NCI-H774 (cell line): ENCODE measurements at places on chromosomes 4 and X.
A peak's percentile ranks its signal among the peaks of the same experiment; 100 is the strongest.

GRCh38 chr4:88341227-88342192 lies 37.1 kb upstream of the HERC6 start:
- DNase-seq, result peak; percentile 22

- DNase-seq, result no peak
These were observed 159.9 kb downstream of the TRIML1 start for GRCh38 chr4:188299161-188299560.

GRCh38 chr4:48180234-48180633 lies 46.2 kb upstream of the TXK start:
- DNase-seq, result no peak

DNA sequence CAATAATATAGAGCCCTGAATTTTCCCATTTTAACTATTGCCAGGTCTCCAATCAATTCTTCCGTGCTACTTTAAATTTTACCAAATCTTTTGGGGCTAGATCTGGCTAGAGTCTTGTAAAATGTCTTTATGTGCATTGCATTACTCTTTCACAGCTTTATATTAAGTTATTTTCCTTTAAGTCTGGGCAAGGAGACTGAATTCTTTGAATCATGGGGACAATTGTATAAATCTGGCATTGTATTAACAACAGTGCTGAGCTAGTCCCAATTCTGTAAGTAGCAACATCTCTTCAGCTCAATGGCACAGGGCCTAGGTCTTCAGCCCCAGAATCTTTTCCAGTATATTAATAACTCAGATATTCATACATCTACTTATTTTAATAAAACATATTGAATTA lies 1080.4 kb upstream of the INTU start:
- no peak for DNase-seq

DNA sequence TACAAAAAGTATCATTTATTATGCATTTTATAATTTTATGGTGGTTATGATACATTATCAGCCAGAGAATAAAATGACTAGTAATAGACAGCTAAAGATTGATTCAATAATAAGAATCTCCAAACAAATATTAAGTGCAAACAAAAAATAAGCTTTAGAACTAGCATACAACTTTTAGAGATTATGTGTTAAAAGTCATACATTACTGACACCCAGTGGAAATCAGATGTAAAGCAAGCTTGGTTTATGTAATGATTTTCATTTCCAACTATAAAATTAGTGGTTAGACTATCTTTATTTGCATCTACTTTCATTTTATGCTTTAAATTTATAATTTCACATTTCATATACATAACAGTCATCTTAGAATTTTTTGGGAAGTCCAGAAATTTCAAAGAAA lies 57.7 kb downstream of the IL13RA2 start:
- no peak for DNase-seq

DNA sequence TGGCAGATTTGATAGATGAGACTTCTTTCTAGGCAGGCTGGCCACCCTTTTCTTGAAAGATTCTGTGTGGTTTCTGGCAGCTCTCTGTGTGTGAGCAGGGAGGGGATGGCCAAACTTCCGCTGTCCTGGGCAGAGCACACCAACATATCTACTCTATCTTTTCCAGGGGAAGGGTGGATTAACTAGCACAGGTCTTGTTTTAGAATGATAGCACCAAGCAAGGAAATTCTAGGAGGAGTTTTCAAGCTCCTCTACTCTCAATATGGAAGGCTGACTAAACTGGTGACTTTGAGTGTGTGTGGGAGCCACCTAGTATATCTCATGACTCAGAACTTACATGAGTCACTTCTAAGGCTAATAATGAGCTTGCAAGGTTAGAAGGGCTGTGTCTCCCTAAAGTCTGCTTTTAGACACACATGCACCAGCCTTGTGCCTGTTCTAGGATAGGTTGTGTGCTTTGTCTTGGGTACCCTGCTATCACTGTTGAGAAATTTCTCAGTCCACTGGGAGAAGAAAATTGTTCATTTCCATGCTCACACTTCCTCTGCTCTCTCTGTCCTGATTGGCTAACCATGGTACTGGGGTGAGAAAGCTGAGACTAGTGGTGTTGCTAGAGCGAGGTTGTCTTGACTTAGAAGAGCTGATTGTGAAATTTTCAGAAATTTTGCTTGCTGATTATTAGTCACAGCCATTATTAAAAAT lies 72.9 kb downstream of the YIPF6 start:
- DNase-seq, result no peak

GRCh38 chr4:86973668-86974067 lies 38.9 kb downstream of the AFF1 start:
- DNase-seq, result no peak

DNA sequence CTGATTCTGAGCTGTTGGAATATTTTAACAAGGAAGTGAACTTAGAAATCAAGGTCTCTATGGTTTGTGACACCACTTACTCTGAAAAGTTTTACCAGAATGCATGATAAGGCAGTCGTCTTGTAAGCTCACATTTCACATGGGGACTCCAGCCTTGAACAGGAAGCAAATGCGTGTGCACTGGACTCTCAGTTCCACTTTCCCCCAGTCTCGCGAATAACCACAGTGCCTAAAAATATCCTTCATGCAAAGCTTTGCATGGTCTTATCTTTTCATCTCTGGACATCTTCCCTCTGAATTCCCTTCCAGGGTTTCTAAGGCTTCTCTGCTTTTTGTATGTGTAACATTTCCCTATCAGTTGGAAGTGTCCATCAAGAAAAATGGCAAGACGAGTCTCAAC lies 581.8 kb downstream of the NLGN4X start:
- DNase-seq, result no peak

GRCh38 chr4:19636451-19636850 lies 615.3 kb upstream of the SLIT2 start:
- DNase-seq, result no peak

GRCh38 chr4:26082565-26082964 lies 168.5 kb downstream of the SMIM20 start:
- DNase-seq, result no peak

DNA sequence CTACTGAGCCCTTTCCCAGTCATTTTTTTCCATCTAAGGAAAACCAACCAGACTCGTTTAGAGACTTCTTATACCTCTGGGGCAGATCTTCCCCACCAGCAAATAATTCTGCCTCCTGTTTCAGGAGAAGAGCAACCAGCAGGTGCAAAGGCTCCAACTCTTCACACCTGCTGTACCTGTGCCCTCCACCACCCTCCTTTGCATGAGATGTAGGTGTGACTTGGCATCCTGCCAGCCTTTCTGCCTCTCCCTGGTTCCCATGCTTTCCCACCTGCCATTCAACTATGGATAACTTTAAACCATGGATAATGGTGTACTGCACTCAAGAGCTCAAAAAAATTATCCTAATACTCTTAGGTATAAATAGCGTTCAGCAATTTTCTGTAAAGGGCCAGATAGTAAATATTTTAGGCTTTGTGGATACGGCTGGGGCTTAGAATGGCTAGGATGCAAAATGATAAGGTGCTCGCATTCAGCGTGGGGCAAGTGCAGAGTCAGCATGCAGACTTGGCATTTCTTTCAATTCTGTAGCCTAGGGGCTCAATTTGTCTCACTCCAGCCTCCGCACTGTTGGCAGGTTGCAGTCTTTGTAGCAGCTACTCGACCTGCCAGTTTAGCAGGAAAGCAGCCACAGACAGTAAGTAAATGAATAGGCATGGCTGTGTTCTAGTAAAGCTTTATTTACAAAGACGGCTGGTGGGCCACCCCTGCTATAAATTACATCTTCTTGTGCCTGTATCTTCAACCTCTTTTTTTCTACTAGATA lies 79.8 kb downstream of the HCCS start:
- peak; percentile 70 for DNase-seq

- DNase-seq, result no peak
These were observed 72.0 kb upstream of the MTNR1A start for GRCh38 chr4:186627226-186627865.

GRCh38 chr4:80336582-80336981 lies 1.1 kb downstream of the CFAP299 start:
- DNase-seq, result peak; percentile 14

GRCh38 chrX:136065044-136065671 lies 79.9 kb downstream of the SLC9A6 start:
- DNase-seq, result no peak

GRCh38 chr4:147707892-147708672 lies 23.8 kb upstream of the ARHGAP10 start:
- DNase-seq, result no peak

- DNase-seq, result peak; percentile 14
These were observed 8.1 kb upstream of the DCTD start for GRCh38 chr4:182925298-182925757.

- DNase-seq, result no peak
These were observed 1997.4 kb downstream of the C4orf33 start for GRCh38 chr4:131093303-131093702.

DNA sequence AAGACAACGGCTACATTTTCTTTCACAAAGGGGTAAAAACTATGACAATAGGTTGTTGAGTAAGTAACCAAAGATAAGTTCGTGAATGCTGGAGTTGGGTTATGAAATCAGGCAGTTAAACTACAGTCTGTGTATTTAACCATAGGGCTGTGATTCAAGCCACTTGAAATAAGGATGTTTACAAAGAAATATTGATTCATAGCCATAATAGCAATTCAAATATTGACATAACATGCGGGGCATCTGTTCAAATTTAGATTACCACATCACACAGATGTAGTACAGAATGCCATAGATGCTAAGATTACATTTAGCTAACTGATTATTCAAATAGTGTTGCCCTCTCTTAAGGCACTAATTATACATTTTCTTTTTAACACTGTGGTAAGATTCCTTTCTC lies 364.1 kb downstream of the FSTL5 start:
- DNase-seq, result peak; percentile 56

DNA sequence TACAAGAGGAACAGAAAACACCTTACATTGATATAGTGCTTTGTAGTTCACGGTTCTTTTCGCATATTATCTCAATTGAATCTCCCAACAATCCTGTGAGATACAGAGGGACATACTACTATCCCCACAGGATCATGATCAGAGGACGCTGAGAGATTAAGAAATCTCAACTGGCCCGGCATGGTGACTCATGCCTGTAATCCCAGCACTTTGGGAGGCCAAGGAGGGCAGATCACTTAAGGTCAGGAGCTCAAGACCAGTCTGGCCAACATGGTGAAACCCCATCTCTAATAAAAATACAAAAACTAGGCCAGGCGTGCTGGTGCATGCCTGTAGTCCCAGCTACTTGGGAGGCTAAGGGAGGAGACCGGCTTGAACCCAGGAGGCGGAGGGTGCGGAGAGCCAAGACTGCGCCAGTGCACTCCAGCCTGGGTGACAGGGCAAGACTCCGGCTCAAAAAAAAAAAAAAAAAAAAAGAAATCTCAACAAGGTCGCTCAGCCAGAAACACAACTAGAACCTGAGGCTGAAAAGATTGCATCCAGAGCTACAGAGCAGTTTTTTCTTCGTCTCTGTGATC lies 7.4 kb downstream of the APOO start:
- DNase-seq, result no peak

GRCh38 chrX:138877746-138878145 lies 166.2 kb upstream of the FGF13 start:
- no peak for DNase-seq

DNA sequence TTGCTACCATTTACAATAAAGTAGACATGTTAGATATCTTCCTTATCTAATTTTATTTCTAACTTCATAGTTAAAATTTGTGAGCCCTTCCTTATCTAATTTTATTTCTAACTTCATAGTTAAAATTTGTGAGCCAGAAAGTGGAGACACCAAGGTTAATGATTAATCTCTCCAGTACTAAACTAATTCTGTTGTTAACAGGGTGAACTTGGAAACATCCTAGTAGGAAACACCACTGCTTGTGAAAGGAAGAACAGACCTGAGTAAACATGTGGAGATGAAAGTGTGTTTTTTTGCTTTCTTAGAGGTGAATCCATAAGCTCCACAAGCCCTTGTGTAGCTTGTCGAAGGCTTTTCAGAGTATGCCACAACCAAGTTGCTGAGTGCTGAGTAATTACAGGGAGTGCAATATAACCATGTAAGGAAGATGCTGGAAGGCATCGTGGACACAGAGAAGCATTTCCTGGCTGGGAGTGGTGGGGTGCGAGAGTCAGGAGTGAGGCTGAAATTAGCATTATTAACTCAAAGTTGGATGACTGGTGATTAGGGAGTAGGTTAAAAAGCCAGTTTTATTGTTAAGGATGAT lies 118.6 kb upstream of the NEIL3 start:
- no peak for DNase-seq

GRCh38 chr4:52588771-52589591 lies 70.1 kb downstream of the USP46 start:
- DNase-seq, result no peak

- no peak for DNase-seq
These were observed 2358.0 kb downstream of the ARAP2 start for GRCh38 chr4:33886356-33886755.

- DNase-seq, result no peak
These were observed 4.8 kb upstream of the IQSEC2 start for GRCh38 chrX:53286171-53286570.

- no peak for DNase-seq
These were observed 90.0 kb downstream of the GATB start for GRCh38 chr4:151670843-151671242.

GRCh38 chr4:143358923-143359643 lies 22.4 kb downstream of the GAB1 start:
- DNase-seq, result no peak

GRCh38 chrX:111265486-111265885 lies 4.8 kb downstream of the CAPN6 start:
- no peak for DNase-seq

- DNase-seq, result no peak
These were observed 137.1 kb upstream of the TBL1X start for GRCh38 chrX:9327747-9328145.

GRCh38 chrX:54357414-54358377 lies at the start of gene WNK3:
Gene WNK3, minus strand, starts transcription at chrX:54358046.
- DNase-seq, result peak; percentile 76

GRCh38 chr4:15894921-15895916 lies 43.3 kb downstream of the FGFBP1 start:
- DNase-seq, result no peak

- no peak for DNase-seq
These were observed 152.1 kb downstream of the SLIT2 start for GRCh38 chr4:20403846-20404245.

DNA sequence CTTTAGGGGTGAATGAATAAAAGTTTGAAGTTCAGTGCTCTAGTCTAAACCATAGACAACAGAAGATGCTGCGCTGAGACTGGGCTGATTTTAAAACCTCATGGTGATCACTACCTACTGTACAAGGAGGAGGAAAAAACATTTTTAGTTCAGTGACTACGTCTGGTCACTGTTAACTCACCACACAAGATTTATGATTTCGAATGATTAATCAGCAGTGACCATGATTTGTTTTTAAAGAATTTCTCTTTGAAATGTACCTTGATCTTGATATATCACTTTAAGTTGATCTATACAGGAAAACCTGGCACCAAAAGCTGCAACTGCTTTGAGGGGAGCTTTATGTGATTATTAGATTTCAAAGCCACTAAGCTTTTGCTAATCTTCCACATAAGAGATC lies 286.3 kb downstream of the PDGFC start:
- no peak for DNase-seq

DNA sequence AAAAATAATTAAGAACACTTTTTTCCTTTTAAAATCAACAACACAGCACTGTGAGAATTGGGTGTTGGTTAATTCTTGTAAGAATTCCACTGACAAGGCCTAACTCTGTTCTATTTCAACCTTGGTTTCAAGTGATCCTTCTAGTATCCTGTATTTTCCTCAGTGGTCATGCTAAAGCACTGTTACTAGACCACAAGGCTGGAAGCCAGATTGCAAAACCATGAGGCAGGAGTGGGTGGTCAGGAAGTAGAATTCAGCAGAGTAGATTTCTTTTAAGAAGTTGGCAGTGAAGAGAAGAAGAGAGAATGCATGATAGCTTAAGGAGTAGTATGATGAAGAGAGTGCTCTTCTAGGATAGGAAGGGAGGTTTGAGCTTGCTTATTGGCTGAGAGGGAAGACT lies 71.6 kb upstream of the LEF1 start:
- no peak for DNase-seq
